ENCODE measurements at places on chromosomes 5 and 9.

DNA sequence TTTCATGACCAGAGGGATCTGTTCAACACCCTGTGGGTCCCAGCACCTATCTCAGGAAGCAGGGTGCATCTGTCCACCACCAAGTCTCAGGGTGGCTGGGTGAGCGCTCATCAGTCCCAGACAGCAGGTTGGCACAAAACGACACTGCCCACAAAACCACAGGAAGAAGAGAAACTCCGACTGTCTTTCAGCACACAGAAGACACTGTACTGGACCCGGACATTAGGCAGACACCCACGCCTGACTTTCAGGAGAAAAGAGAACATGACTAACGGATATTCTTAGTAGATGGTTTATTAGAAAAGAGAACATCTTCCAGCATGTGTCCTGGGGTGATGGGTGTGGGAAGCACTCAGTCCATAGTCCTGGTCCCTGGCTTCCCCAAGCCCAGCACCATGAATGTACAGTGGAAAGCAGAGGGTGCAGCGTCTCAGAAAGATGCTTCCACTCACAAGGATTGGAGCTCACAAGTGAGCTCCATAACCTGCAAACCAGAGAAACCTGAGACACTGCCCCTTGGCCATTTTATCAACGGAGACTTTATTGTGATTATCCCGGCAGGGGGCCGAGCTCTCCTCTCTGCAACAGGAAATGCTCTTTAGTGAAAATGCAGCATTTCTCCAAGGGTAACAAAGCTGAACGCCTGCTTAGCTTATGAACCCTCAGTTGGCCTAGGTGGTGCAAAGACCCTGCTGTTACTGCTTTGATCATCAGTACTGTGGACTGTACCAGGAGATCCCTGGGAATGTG is 35.8 kb upstream of the LCP2 start:
- H3K4me3 ChIP-seq = no peak overlapping the region
- H3K27ac ChIP-seq = no peak overlapping the region
- H3K27me3 ChIP-seq = no peaks in the 10 kb centered on the region
- no peaks in the 10 kb centered on the region for H3K36me3 ChIP-seq
- peaks cover 53% of the 10 kb centered on the region for H3K4me1 ChIP-seq

GRCh38 chr5:157475432-157475831 is 15.4 kb downstream of the NIPAL4 start:
- H3K4me3 ChIP-seq = no peak overlapping the region
- peaks cover 6% of the 10 kb centered on the region for H3K36me3 ChIP-seq
- H3K27me3 ChIP-seq = no peaks in the 10 kb centered on the region
- peaks cover 6% of the 10 kb centered on the region for H3K4me1 ChIP-seq
- no peak overlapping the region for H3K27ac ChIP-seq

- DNase-seq = no peak
- H3K4me3 ChIP-seq = no peak overlapping the region
- no peak overlapping the region for H3K27ac ChIP-seq
- H3K36me3 ChIP-seq = no peaks in the 10 kb centered on the region
These were observed 142.8 kb downstream of the EGFLAM start for GRCh38 chr5:38401145-38401544.

DNA sequence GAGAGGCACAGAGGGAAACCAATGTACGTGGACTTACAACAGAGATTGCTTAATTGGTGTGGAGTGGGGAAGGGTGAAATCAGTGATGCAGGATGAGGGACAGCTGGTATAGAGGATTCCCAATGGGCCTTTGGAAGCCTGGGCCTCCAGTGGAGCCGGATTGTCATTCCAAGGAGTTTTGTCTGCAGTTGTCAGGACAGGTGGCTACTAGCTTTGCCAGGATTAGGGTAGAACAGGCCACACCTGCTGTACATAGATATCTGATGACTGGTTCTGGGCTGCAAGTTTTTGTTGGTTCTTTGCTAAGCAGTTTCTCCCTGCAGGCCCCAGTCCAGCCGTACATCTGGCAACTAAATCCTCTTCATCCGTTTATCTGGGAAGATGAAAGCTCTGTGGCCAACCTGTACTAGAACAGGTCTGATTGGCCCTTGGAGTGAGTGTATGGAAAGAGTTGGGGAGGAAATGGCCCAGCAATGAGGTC is 4.2 kb downstream of the SKP2 start:
- no peaks in the 10 kb centered on the region for H3K27me3 ChIP-seq
- no peak overlapping the region for H3K4me3 ChIP-seq
- peaks cover 26% of the 10 kb centered on the region for H3K36me3 ChIP-seq
- H3K27ac ChIP-seq = no peak overlapping the region
- H3K4me1 ChIP-seq = peaks cover 31% of the 10 kb centered on the region
- DNase-seq = no peak

DNA sequence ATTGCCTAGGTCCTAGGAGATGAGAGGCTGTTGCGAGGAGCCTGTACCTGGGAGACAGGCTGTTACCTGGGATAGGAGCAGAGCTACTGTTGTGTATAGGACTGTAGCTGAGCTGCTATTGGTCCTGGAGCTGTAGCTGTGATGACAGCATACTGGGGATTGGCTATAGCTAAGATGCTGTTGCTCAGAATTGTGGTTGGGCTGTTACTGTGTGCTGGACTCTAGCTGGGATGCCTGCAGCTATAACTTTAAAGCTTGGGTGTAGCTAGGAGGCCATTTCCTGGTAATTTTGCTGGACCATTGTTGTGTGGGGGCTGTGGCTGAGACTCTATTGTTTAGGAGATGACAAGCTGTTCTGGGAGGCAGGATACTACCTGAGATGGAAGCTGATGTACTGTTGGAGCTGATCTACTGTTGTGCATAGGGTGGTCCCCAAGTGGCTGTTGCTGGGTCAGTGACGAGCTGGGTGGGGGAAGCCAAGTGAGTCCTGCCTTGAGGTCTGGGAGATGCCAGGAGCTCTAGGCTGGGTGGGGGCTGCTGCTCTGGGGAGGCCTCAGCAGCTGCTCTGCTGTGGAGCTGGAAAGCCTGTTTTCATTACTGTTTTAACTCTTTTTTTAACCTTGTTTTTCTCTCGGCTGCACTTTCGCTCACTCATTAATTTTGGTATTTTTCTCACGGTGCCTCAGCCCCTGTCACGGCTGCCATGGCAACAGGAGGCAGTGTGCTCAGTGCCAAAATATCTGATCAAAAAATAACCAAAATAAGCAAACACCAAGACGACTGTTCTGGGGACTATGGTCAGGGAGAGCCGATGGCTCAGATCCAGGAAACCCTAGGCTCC is 3.0 kb upstream of the PCDH1 start:
- no peak for DNase-seq
- H3K4me1 ChIP-seq = peaks cover 19% of the 10 kb centered on the region
- H3K4me3 ChIP-seq = no peak overlapping the region

- DNase-seq = no peak
- peaks cover 25% of the 10 kb centered on the region for H3K4me1 ChIP-seq
- H3K36me3 ChIP-seq = no peaks in the 10 kb centered on the region
These were observed 20.7 kb downstream of the TNFSF8 start for GRCh38 chr9:114909661-114910060.

GRCh38 chr5:122183788-122184170 is 54.4 kb downstream of the ZNF474 start:
- no peak overlapping the region for H3K27ac ChIP-seq
- H3K4me3 ChIP-seq = no peak overlapping the region
- no peak for DNase-seq

- H3K27me3 ChIP-seq = no peaks in the 10 kb centered on the region
- no peak overlapping the region for H3K27ac ChIP-seq
- no peaks in the 10 kb centered on the region for H3K36me3 ChIP-seq
- no peak overlapping the region for H3K4me3 ChIP-seq
These were observed 48.4 kb upstream of the EFNA5 start for GRCh38 chr5:107719034-107719606.

DNA sequence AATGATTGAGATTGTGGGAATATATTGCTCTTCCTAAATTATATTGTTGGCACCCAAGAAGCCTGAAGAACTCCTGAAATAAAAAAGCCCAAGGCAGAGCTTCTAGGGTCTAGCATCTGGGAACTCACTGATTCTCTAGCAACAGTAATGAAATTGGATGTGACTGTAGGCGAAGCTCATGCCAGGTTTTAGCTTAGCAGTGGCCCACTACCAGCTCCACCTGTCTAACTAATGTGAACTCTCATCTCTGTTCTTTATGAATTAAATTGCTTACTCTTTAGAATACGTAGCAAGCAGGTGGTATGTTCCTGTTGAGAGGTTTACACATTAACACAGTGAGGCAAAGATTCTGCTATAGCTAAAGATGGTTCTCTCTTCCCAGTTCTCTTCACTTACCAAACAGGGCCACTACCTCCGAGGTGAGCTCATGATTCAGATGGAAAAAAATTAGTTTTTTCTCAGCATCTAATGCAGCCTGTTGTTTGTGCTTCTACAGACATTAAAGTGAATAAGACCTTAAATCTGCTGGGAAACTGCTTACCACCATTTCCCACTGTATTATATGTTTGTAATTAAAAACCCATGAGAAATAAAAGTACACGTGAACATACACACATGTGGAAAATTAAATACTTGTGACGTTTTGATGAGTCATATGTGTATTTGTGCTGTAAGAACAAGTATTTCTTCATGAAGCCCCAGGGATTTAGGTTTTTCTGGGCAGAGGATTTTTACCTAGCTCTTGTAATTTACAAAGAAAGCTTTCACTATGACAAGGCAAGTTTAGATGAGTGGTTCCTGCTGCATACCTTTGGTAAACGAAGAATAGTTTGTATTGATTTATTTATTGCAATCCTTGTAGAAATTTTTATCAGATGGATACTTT is 360.1 kb downstream of the KDM4C start:
- H3K4me1 ChIP-seq = peaks cover 3% of the 10 kb centered on the region
- no peaks in the 10 kb centered on the region for H3K27me3 ChIP-seq
- no peak overlapping the region for H3K4me3 ChIP-seq
- H3K27ac ChIP-seq = no peak overlapping the region
- DNase-seq = no peak

- H3K27ac ChIP-seq = no peak overlapping the region
- H3K36me3 ChIP-seq = no peaks in the 10 kb centered on the region
- no peaks in the 10 kb centered on the region for H3K27me3 ChIP-seq
These were observed 31.9 kb downstream of the RXRA start for GRCh38 chr9:134358026-134358661.

- H3K27me3 ChIP-seq = no peaks in the 10 kb centered on the region
- H3K4me3 ChIP-seq = no peak overlapping the region
- no peak for DNase-seq
- no peaks in the 10 kb centered on the region for H3K4me1 ChIP-seq
- no peak overlapping the region for H3K27ac ChIP-seq
- H3K36me3 ChIP-seq = no peaks in the 10 kb centered on the region
These were observed 12.5 kb upstream of the SMIM23 start for GRCh38 chr5:171773106-171773505.

- no peak for DNase-seq
- peaks cover 4% of the 10 kb centered on the region for H3K36me3 ChIP-seq
- peaks cover 6% of the 10 kb centered on the region for H3K4me1 ChIP-seq
- no peaks in the 10 kb centered on the region for H3K27me3 ChIP-seq
- no peak overlapping the region for H3K4me3 ChIP-seq
These were observed 100.6 kb downstream of the HACD4 start for GRCh38 chr9:20930836-20931235.

GRCh38 chr5:30331534-30331933 is 862.0 kb upstream of the CDH6 start:
- no peaks in the 10 kb centered on the region for H3K27me3 ChIP-seq
- H3K4me1 ChIP-seq = no peaks in the 10 kb centered on the region
- no peak for DNase-seq
- no peak overlapping the region for H3K27ac ChIP-seq

GRCh38 chr5:113336975-113337374 is 97.8 kb downstream of the TSSK1B start:
- no peak overlapping the region for H3K4me3 ChIP-seq
- no peaks in the 10 kb centered on the region for H3K27me3 ChIP-seq
- no peaks in the 10 kb centered on the region for H3K4me1 ChIP-seq
- H3K27ac ChIP-seq = no peak overlapping the region
- H3K36me3 ChIP-seq = no peaks in the 10 kb centered on the region

DNA sequence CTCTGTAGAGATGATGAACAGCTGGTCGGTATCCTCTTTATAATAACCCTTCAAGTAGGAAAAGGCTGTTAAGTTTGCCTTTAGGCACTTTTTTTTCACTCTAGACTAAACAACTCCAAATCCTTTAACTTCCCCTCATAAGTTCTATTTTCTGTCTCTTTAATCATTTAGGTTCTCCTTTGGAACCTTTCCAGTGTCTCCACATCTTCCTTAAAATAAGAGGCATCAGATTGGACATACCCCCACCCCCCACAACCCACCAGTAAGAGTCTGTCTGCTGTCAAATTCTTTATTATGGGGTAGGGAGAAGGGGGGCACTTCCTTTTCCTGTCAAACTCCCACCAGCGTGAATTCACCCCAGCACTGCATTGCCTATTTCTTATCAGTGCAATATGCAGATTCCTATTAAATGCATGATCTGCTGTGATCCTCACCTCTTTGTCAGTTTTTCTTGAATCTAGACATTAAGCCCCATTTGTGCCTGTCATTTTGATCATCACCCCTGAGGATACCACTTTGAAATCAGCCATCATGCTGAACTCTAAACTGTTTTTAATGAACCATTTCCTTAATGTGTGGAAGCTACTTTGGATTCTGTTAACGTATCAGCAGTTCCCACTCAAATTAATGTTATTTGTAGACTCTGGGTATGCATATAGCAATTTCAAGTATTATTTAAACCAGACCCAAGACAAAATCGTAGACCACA is 212.2 kb downstream of the PDZD2 start:
- no peaks in the 10 kb centered on the region for H3K27me3 ChIP-seq
- no peaks in the 10 kb centered on the region for H3K36me3 ChIP-seq
- no peak for DNase-seq
- H3K4me1 ChIP-seq = peaks cover 19% of the 10 kb centered on the region

DNA sequence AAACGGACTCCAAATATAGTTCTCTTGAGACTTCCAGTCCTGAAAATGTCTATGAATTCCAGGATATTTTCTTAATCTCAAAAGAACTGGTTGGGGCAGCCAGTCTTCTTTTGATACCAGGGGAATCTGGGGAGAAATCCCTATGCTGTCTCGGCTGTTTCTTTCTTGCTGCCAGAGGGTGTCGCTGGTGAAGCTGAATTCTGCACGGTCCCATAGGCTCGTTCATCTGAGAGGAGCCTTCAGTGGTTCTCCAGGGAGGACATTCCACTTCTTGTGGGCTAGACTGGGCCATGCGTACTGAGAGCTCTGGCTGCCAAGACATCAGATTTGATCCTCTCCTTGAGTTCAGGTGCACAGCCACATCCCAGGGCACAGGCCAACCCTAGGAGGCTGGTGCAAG is 155.0 kb upstream of the CLINT1 start:
- no peak for DNase-seq
- H3K4me1 ChIP-seq = no peaks in the 10 kb centered on the region
- H3K4me3 ChIP-seq = no peak overlapping the region
- H3K36me3 ChIP-seq = no peaks in the 10 kb centered on the region
- no peak overlapping the region for H3K27ac ChIP-seq

DNA sequence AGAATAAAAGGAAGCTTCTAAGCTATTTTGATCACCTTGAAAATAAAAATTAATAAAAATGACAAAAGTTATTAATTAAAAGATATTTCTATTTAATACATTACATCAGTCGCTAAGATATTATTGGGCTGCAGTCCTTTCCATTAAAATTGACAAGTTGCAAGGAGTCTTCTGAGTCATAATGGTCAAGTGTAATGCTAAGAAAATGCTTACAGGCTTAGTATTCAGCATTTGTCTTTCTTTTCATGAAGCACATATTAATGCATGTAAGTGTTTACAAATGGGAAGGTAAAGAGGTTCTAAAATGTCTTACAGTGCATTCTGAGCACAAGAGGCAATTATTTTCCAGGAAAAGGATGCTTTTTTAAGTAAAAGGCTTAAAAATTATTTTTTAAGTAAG is 17.3 kb downstream of the SPINK9 start:
- no peak overlapping the region for H3K4me3 ChIP-seq
- no peaks in the 10 kb centered on the region for H3K4me1 ChIP-seq
- DNase-seq = no peak
- H3K27ac ChIP-seq = no peak overlapping the region
- no peaks in the 10 kb centered on the region for H3K36me3 ChIP-seq
- H3K27me3 ChIP-seq = no peaks in the 10 kb centered on the region
